ENCODE measurements at places on chromosomes 1 and 21.

DNA sequence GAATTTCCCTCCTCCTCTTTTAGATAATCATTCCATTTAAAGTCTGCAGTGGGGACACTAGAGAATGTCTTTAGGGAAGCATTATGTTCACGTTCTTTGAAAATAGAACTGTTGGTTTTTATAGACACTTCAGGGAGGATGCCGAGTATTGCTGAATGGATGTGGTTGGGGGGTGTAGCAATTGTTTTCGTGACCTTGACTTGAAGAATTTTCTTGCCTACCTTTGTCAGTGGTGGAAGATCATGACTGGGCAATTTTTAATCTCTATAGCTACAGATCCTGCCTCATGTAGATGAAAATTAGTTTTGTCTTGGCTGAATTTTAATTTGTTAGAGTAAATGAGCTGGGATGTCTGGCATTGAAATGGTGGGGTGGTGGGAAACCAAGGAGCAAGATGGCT lies 3.8 kb downstream of the SMG7 start:
- DNase-seq, result no peak

DNA sequence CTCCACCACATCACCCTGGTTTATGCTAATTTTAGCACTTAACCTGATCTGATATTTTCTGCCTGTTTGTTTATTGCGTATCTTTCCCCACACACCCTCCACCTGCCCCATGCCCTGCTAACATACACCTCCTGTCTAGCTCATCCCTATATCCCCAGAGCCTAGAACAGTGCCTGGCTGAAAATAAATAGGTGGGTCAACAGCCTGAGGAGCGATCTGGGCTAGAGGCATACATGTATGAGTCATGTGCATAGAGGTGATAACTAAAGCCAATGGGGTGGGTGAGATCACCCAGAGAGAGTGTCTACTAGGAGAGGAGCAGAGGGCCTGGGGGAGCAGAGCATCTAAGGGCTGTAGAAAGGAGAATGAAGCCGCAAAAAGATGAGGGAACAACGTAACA lies 2.7 kb downstream of the HTR1D start:
- DNase-seq, result no peak

GRCh38 chr1:5755552-5756125 lies 236.6 kb downstream of the NPHP4 start:
- DNase-seq, result no peak

DNA sequence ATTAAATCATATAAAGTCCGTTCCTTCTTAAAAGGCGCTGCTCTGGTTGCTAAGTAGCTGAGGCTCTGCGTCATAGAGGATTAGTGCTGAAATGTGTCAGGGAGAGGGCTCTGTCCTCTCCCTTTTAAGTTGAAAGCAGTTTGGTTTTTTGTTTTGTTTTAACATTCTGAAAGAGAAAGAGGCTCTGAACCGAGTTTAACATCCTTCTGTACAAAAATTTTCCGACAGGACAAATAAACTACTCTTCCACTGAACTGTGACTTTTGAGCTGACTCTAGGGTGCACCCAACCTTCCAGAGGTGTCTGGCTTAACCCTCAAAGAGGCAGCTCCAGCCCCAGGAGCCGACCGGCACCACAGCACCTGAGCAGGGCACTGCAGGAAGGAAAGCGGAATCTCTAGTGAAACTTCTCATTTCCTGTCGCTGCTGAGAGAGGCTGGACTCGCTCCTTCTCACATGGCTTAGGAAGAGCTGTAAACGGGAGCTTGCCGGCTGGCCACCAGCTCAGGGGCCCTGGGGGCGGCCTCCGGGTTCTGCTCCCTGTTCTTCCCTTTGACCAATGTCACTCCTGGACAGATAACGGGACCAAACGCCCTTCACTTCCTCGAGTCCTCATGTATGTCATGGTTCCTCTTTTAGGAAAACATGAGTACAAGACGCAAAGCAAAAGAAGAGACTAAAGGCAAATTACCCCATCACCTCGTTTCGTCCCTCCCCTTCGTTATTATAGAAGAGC lies 1.2 kb downstream of the VAV3 start:
- peak; percentile 59 for DNase-seq

DNA sequence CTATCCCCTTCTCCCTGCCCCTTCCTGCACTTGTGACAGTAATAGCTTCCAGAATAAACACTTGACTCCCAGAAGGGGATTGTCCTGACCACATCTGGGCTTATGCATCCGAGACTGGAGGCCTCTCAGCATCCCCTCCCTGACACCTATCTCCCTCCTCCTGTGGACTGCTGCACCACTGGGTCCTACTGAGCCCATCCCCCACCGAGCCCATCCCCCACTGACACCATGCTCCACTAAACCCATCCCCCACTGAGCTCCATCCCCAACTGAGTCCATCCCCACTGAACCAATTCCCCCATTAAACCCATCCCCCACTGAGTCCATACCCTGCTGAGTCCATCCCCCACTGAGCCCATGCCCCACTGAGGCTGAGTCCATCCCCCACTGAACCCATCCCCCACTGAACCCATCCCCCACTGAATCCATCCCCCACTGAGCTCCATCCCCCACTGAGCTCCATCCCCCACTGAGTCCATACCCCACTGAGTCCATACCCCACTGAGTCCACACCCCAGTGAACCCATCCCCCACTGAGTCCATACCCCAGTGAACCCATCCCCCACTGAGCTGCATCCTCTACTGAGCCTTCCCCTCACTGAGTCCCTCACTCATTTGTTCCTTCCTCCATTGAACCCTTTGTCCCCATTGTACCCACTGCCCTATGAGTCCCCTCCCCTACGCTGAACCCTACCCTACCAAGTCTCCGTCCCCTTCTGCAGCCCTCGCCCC lies 5.6 kb downstream of the PDZK1IP1 start:
- no peak for DNase-seq

DNA sequence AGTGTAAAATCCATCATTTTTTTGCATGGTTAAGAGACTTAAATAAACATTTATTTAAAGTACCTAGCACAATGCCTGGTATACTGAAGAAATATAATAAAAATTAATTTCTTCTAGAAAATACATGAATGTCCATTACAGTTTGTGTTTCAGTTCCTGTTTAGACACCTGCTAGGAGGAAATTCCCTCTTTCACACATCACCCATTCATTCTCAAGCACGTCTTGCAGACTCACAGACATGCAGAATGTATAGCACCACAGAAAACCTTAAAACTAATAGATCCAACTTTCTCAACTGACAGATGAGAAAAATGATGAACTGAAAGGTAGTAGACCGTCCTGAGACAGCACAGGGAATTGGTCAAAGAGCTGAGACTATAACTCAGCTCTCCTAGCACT lies 172.2 kb upstream of the C8B start:
- no peak for DNase-seq

DNA sequence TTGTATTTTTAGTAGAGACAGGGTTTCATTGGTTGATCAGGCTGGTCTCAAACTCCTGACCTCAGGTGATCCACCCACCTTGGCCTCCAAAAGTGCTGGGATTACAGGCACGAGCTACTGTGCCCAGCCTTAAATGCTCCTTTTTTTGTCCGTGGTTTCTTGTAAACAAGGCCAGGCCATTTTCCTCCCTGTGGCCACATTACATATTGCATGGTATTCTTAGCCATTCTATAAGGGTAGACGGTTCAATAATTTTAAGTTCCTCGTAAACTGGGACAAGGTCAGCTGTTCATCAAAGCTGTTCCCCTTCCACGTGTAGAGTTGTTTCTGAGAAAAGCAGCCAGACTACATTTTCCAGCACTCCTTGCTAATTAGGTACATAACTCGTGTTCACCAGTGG lies 10.3 kb upstream of the LUZP1 start:
- DNase-seq, result no peak

GRCh38 chr1:188872376-188872775 lies 1605.3 kb downstream of the BRINP3 start:
- no peak for DNase-seq

DNA sequence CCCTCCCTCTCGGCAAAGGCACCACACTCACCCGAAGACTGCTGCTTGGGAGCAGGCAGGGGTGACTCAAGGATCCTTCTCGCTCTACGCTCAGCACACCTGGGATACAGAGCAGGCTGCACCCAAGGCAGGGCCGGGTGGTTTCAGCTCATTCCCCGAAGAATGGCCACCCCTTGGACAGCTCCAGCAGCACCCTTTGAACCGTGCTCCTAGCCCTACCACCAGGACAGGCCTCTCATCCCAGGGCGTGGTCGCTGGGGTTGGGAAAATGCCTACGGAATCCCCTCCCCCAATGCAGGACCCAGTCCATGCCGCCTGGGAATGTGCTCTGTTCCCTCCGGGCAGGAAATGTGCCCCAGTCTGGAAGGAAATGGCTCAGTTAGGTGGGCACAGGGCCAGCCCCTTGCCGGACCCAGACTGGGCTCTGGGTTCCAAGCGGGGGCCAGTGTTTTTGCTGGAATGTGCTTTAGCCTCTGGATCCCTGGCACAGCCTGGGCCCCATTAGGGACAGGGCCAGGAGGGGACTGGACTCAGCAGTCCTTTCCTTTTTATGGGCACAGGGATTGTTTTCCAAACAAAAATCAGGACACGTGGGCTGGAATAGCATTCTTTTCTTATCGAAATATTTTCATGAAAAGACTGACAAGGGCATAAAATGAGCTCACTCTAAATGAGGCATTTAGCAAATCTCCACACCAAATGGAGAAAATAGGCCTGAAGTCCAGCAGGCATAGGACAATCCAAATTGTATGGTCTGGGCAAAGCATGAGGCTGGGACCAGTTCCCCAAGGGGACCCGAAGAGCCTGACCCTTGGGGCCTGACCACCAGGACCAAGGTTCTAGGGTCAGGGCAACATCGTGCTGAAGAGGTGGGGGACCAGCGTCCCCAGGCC lies 7.3 kb downstream of the TMEM82 start:
- DNase-seq, result no peak

- DNase-seq, result no peak
These were observed 34.5 kb downstream of the NTNG1 start for GRCh38 chr1:107175102-107175909.

- no peak for DNase-seq
These were observed 31.8 kb upstream of the RBM15 start for GRCh38 chr1:110307239-110307974.

GRCh38 chr21:36129219-36129618 lies 5.7 kb upstream of the CBR3 start:
- no peak for DNase-seq

DNA sequence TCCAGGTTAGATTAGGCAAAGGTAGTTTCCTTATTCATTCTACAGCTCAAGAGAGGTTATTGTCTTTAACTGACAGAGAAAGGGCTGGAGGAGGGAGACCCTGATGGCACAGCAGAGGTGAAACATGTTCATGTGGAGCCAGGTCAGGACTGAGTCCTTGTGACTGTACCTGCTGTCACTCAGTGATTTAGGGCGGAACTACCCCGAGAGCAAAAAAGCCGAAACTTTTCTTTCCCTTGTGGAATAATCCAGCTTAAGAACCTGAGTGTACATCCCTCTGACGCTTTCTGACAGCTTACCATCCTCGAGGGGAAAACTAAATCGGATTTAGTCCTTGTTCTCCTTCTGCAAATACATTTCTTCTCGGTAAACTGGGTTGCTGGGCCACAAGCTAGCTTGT lies 273.2 kb downstream of the BACH1 start:
- DNase-seq, result no peak

DNA sequence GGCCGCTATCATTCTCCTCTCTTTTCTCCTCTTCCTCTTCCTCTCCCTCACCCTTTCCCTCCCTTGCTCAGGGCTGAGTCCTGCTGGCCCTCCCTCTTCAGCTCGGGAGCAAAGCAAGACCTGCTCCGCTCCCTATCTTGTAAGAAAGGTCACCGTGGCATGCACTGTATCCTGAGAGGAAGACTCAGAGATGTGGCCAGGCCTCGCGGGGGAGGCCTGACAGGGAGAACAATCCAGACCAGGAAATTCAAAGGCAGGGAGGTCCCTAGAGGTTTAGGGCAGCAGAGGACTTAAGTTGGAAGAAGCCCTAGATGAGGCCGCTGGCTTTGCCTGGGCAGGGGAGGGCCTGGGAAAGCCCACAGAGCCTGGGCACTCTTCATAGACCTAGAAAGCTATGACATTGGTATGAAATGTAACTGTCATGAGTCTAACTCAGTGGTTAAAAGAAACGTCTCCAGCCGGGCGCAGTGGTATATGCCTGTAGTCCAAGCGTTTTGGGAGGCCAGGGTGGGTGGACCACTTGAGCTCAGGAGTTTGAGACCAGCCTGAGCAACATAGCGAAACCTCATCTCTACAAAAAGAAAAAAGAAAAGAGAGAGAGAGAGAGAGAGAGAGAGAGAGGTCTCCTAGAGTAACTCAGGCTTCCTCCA lies 14.6 kb upstream of the PTAFR start:
- DNase-seq, result no peak

DNA sequence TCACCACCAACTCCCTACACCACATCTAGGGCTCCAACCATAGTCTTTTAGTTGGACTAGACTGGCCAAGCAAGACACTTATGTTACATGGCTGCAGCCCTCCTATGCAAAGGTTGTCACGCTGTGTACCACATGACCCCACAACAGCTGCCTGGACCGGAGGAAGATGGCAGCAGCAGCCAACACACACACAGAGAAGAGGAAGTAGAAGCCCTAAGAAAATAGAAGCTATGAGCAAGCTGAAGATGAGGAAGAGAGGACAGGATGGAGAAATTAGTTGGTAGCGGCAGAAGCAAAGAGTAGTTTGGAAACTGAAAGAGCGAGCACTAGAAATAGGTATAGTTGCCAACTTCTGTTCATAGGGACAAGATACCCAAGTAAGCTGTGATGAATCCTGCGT lies 60.8 kb upstream of the RALGPS2 start:
- DNase-seq, result no peak

GRCh38 chr21:41692185-41692565 lies 74.7 kb downstream of the RIPK4 start:
- peak; percentile 65 for DNase-seq

- no peak for DNase-seq
These were observed 317.0 kb downstream of the USP25 start for GRCh38 chr21:16046656-16047330.

GRCh38 chr21:41559658-41560631 lies 52.0 kb upstream of the TMPRSS2 start:
- DNase-seq, result no peak

- DNase-seq, result no peak
These were observed 6.2 kb downstream of the MAP1LC3C start for GRCh38 chr1:241992734-241993133.

DNA sequence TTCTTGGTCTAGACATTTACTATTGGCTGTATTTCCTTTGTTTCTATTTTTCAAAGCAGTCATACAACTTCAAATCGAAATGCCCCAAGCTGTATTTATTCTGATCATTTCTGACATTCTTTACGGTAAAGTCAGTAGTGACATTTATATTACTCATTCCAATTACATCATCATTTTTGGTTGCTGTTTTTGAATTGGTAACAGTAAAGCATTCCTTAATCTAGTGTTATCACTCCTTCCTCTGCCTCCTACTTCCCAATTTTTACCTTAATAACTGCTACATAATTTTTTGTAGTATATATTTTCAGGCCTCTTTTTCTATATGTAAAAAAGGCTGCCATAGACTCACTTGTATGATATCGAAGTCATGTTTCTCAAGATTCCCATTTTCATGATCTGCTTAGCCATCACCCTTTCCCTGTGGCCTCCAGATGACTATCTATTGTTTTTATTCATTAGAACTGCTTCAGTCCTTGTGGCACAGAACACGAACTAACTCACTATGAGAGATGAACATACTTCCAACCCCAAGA lies 167.2 kb downstream of the RUNX1 start:
- DNase-seq, result no peak

- peak; percentile 59 for DNase-seq
These were observed 17.4 kb upstream of the GNG12 start for GRCh38 chr1:67850611-67851075.
